ENCODE measurements at places on chromosomes 2 and 18.

GRCh38 chr18:32469691-32470459 lies 807 bp downstream of the GAREM1 start:
- DNase-seq, result no peak

GRCh38 chr18:48848641-48849143 lies 102.1 kb downstream of the SMAD7 start:
- no peak for DNase-seq

GRCh38 chr2:235692076-235692475 lies 198.2 kb downstream of the AGAP1 start:
- no peak for DNase-seq

DNA sequence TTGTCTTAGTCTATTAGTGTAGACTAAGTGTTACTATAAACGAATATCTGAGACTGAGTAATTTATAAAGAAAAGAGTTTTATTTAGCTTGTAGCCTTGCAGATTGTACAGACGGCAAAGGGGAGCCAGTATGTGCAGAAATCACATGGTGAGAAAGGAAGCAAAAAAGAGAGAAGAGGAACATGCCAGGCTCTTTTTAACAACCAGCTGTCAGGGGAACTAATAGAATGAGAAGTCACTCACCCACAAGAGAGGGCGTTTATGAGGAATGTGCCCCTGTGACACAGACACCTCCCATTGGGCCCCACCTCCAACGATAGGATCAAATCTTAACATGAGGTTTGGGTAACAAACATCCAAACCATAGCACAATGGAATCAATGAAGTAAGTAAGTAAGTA lies 20.6 kb upstream of the ZNF804A start:
- no peak for DNase-seq

- DNase-seq, result peak; percentile 97
These were observed 923 bp downstream of the AMER3 start for GRCh38 chr2:130756053-130756873.

GRCh38 chr2:7619203-7619970 lies 702.2 kb downstream of the RNF144A start:
- DNase-seq, result no peak

DNA sequence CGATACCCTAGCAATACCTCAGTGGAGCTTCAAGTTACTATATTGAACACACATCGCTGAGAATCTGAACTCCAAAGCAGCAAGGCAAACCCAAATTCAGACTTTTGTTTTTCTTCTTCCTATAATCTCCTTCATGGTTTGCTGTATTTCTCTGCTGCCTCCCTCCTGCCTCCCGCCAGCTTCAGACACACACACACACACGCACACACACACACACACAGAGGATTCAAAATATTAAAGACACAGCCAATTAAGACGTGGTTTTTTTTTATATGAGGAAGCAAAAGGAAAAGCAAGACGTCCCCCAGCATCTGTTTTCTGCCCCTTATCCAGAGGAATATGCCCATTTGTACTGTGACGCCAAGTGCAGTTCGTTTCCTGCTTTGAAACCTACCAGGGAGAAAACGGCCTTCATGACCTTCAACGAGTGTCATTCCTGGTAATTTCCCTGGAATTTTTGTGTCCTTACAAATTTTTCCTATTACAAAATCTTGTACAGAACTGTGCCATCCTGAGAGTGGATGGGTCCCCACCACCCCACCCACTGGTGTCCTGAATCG lies 547.9 kb upstream of the ID2 start:
- no peak for DNase-seq

- no peak for DNase-seq
These were observed 144.7 kb upstream of the CREB1 start for GRCh38 chr2:207385076-207385475.

DNA sequence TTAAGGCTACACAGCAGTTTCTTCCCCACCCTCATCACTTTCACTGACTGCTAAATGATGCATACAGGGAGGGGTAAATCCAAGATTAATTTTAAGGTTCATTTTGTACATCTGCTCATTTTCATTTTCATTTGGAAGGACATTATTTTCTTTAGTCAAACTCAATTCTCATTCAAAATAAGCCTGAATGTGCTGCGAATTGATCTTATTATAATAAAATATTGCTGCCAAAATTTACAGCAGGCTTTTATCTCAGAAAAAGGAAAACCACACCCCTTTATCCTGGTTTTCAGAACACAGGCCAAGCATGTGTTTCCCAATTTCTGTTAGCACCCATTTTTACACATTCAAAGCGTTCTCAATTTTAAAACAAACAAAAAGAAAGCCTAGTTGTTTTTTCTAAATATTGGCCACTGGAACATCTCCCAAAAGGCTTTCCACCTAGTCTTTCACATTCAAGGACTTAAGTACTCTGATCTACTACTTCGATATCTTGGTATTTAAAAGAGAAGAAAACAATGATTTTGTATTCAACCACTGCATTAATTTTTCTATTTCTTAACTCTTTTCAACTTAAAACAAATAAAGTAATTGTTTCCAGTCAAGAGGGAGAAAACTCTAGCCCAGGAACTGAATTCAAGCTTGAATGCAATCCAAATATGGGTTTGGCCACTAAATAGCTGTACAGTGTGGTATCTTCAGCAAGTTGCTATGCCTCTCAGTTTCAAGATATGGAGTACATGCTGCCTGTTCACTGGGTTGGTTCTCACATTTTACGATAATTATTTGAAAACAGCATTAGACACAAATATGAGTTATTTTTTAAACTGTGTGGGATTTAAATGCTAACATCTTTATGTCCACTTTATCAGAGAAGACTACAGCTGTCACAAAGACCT lies 52.5 kb downstream of the CDH2 start:
- no peak for DNase-seq

DNA sequence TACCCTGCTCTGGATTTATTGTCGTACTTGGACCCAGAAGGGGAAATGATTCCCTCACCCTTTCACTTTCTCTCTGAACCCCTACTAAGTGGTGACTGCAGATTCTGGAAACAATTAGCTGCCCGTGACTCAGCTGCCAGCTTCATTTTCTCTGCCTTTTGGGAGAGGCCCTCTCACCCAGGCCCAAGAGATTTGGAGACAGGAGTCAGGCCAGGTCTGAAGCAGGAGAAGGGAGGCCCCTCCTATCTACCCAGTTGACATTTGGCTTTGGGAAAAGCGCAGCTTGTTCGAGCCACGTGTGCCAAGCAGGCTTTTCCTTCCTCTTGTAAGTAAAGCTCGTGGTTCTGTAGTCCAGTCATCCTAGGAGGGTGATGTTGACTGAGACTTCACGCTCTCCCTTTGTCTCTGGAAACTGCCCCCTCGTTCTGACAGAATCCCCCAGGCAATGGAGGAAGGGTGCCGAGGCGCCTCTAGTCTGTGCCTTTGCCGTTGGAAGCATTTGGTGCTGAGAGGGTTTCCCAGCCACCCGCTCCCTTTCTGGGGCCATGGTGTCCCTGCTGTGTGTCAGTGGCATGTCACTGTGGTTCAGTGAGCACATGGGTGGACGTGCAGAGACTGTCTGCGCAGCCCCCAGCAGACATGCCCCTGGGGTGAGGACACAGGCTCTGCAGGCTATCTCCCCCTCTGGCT lies 8.6 kb downstream of the OXER1 start:
- DNase-seq, result peak; percentile 31

GRCh38 chr2:215881582-215881981 lies 131.8 kb downstream of the MREG start:
- DNase-seq, result no peak

- peak; percentile 9 for DNase-seq
These were observed 212.9 kb downstream of the CYP26B1 start for GRCh38 chr2:71934595-71935261.

DNA sequence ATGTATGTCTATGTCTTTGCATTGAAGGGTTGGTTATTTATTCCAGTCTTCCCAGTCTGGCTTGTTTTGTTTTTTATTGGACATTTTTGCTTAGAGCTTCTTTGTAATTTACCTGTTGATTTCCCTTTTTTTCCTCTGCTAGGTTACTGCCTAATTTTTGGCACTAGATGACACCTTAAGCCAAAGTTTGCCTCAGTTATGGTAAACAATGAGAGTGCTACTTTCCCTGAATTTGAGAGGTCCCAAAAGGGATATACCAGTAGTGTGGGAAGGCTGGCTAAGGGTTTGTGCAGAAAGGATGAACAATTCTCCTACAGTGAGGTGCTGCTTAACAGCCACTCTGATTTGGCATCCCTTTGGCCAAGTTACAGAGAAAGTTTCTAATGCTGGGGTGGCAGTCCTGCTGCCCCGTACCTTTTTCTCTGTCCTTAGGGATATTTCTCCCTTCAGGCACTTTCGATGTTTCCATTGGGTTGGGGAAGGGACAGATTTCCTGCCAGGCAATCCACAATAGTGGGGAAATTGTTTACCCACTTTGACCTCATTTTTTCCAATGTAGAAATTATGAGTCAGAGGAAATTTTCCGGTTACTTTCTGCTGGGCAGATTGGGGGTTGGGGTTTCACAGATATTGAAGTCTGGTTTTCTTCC lies 354.9 kb downstream of the PTPRM start:
- DNase-seq, result no peak

DNA sequence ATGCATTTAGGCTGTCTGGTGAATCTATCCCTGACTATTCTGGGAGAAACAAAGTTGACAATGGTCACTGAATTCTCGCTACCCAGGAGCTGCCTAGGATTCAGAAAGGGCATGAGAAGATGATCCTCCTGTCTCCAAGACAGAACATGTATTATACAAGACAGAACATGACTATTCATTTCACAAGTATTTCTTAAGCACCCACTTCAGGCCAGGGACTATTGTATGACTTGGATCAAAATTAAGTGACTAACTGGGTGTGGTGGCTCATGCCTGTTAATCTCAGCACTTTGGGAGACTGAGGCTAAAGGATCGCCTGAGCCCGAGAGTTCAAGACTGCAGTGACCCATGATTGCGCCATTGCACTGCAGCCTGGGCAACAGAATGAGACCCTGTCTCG lies 235.8 kb upstream of the RAB12 start:
- no peak for DNase-seq

DNA sequence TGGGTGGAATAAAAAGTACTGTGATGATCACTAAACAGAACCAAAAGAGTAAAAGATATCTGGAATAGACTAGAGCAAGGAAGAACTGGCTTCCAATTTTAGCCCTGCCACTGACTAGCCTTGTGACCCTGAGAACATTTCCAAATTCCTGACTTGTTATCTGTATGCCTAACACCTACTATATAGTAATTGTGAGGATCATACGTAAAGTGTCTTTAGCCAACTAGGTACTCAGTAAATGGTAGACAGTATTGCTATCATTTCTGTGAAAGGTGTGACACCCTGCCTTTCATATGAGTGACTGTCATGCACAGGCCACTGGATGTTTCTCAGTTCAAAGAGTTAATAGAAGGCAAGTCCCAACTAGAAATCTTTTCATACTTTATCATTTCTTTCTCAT lies 29.8 kb downstream of the CYTIP start:
- no peak for DNase-seq

DNA sequence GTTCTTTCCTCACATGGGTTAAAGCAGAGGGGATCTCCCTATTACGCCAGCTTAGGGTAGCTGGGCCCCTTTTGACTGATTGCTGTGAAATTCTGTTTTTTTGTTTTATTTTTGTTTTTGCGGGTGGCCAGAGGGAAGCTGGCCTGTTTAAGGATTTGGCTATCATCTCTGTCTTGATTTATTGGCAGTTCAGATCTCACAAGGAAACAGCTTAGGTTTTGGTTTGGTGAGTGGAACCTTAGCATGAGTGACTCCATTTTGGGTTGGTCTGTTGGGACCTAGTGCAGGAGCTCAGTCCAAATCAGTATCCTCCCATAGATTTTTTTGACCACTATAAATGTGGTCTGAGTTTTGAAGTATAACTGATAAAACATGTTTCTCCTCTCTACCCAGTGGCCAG lies 25.6 kb upstream of the NTSR2 start:
- no peak for DNase-seq

DNA sequence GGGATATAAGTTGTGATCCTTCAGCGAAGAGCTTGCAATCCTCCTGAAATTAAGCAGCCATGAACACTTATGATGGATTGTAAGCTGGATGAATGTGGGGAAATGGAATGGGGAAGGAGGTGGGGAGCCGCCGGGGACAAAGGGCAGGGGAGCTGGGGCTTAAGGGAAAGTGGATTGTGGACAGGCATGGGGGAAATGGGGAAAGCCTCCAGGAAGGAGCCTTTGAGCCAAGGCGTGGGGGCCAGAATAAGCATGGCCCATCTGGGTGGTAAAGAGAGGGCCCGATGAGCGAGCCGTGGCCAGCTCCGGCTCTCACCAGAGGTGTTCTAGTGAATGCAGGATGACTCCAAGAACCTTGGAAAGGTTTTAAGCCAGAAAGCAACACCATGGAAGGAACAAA lies 124.0 kb downstream of the SMAD7 start:
- DNase-seq, result no peak

DNA sequence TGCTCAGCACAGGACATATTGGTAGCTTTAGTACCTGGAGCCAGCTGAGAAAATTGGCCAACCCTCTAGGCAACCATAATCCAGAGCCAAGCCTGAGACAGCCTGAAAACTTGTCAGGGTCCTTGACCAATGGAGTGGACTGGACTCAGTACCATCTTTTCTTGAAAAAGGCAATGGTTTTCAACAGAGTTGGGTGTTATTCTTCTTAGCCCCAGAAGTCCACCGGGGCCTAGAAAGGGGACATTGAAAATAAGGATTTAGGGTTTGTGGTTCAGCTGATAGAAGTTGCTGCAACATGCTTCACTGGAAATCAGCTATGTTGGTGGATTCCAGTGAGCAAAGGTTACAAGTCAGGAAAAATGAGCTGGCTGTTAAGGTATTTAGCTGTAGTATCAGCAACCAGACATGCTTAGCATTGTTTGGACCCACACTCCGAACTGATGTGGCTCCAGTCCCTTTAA lies 22.1 kb upstream of the CNOT11 start:
- DNase-seq, result no peak

DNA sequence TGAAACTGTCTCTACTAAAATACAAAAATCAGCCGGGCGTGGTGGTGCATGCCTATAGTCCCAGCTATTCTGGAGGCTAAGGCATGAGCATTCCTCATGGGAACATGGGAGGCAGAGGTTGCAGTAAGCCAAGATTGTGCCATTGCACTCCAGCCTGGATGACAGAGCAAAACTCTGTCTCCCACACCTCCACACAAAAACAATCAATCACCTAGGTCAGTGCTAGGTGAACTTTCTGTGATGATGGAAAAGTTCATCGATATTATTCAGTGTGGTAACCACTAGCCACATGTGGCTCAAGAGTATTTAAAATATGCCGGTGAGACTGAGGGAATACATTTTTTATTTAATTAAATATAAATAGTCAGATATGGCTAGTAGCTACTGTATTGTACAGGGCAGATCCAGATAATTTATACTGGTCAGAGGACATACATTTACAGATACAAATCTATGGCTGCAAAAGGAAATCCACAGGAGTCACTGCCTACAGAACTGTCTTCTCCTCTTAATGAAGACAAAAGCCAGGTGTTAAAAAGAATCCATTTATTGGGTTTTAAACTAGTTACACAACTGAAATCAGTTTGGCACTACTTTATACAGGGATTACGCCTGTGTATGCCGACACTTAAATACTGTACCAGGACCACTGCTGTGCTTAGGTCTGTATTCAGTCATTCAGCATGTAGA lies 3.9 kb upstream of the GPR75 start:
- DNase-seq, result no peak

GRCh38 chr2:88521445-88522073 lies 69.1 kb upstream of the FOXI3 start:
- no peak for DNase-seq

GRCh38 chr2:127358044-127358443 lies 29.7 kb downstream of the MAP3K2 start:
- DNase-seq, result no peak
